ENCODE measurements at places on chromosomes 11 and 22. TPM values are rescaled to one million over a fixed set of nuclear protein-coding genes. Genes with fewer than 3 reads are reported as not detected.

CNIH2 gene
- 2.9 TPM for total RNA-seq

GGT5 gene
- total RNA-seq, result 2.5 TPM

IGSF9B gene
- total RNA-seq, result 0.54 TPM

SAAL1 gene
- total RNA-seq, result 35.1 TPM

FBLN1 gene
- 45.2 TPM for total RNA-seq

OSBP2 gene
- total RNA-seq, result 11.1 TPM

KIF18A gene
- total RNA-seq, result 15.3 TPM

MYEOV gene
- total RNA-seq, result 92.4 TPM

RRP7A gene
- total RNA-seq, result 45.7 TPM

KCNK7 gene
- total RNA-seq, result 1.4 TPM

CLMP gene
- 26.8 TPM for total RNA-seq

NECTIN1 gene
- total RNA-seq, result 9.3 TPM

RAB36 gene
- total RNA-seq, result 8.1 TPM

FGF19 gene
- not detected for total RNA-seq

CYP2D6 gene
- total RNA-seq, result 0.69 TPM

SLN gene
- 0.82 TPM for total RNA-seq

SPTBN2 gene
- total RNA-seq, result 11.2 TPM

CNGA4 gene
- total RNA-seq, result not detected

SCUBE2 gene
- total RNA-seq, result 0.43 TPM

MGAT3 gene
- 0.38 TPM for total RNA-seq

YPEL4 gene
- total RNA-seq, result 0.32 TPM

TRIM51 gene
- not detected for total RNA-seq

Data from A549 treated with RU486 at 1 μM for 4 hours (cell line).